Caco-2 (cell line): ENCODE measurements at places on chromosomes 1 and 21. TPM values are rescaled to one million over a fixed set of nuclear protein-coding genes. Genes with fewer than 3 reads are reported as not detected.

- no peak for DNase-seq
These were observed 24.1 kb downstream of the MROH9 start for GRCh38 chr1:170959385-170959784.

DNA sequence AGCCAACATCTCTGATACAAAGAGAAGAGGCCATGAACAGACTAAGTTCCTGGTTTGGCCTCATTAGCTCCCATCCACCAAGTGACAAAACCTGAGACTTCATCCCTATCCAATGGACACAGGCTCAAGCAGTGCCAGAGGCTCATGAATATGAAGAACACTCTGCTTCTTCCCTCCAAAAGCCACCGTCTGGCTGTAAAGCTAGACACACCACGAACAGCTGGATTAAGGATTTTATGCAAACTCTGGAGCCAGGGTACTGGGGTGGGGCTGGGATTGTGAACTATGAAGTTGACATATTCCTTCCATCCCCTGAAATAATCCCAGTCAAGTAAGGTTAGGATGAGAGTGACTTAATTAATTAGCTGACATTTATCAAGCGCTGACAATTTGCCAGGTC, 139.4 kb downstream of the CSMD2 start:
- DNase-seq = no peak

GRCh38 chr21:42609811-42610210, 43.6 kb upstream of the PDE9A start:
- DNase-seq = peak; percentile 45

DNA sequence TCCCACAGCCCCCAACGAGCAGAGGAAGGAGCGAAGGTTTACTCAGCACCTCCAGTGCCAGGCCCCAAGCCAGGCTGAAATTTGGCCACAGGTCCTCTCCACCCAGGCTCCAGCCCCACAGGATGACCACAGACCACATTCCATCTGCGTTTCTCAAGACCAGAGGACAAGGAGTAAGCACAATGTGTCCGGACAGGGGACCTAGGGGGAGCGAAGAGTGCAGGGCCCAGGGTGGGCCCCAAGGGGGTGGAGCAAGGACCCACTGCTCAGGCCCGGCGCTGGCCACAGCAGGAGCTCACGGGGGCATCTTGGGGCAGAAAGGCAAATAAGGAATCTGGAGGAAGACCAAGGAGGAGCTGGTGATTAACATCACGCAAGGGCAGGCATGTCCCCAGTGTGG, 100.5 kb downstream of the NPHP4 start:
- DNase-seq = no peak

DNA sequence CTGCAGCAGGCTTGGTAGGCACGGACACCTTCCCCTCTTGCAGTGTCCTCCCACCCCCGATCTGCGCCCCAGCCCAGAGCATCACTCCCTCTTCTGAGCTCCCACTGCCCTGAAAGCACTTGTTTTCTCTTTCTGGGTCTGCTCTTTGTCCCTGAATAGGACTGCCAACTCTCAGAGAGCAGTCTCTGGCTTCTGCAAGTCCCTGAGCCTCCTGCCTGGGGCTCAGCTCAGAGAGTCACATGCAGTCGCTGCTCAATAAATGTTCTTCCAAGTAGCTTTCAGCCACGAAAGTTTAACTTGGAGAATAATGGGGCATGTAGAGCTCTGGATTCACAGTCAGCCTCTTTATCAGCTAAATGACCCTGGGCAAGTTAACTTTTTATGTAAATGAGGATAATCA, 205.6 kb downstream of the HIVEP3 start:
- DNase-seq = no peak

OR2T29 gene
- not detected in 2 replicates for total RNA-seq

- no peak for DNase-seq
These were observed 452.7 kb downstream of the NUF2 start for GRCh38 chr1:163774401-163774945.

DNA sequence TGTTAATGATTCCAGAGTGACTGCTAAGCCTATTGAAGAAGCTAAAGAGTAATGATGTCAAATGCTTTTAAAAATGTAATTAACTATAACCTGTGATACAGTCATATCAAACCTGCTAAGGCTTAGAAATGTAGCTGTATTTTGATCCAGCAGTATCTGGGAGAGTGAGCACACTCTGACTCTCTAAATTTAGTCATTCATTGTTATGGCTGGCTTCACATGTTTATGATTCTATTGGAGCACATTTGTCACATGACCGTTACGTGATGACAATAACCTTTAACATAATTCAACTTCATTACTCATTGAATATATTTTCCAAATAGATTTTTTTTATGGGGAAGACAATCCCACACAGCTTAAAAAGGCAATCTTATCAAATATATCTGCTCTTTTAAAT, 587.1 kb downstream of the LMO4 start:
- no peak for DNase-seq

CRB1 gene
- not detected in 2 replicates for total RNA-seq

DNA sequence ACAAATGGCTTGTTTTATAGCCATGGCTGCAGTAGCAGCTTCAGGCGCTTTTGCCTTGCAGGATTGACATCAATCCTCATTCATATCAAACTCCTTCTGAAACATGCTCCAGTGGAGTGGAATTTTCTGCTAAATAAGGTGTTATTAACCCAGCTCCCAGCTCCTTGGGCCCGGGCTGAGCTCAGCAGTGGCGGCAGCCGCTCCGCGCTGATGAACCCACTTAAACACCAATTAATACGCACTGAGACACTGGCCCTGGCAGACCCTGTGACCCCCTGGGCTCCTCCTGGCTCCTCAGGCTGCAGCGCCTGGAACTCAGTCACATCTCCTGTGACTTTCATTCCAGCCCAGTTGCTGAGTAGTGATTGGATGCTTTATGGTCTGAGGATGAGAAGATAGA, 137.4 kb upstream of the GRIK3 start:
- DNase-seq = no peak

SH2D5 gene
- 2.8 and 3.5 TPM in 2 replicates for total RNA-seq

- no peak for DNase-seq
These were observed 143.9 kb upstream of the KLHDC7A start for GRCh38 chr1:18336801-18337200.

GRCh38 chr1:109761227-109762038, 2.3 kb downstream of the EPS8L3 start:
- DNase-seq = no peak

FAM151A gene
- total RNA-seq = 21.4 and 22.3 TPM in 2 replicates

DNA sequence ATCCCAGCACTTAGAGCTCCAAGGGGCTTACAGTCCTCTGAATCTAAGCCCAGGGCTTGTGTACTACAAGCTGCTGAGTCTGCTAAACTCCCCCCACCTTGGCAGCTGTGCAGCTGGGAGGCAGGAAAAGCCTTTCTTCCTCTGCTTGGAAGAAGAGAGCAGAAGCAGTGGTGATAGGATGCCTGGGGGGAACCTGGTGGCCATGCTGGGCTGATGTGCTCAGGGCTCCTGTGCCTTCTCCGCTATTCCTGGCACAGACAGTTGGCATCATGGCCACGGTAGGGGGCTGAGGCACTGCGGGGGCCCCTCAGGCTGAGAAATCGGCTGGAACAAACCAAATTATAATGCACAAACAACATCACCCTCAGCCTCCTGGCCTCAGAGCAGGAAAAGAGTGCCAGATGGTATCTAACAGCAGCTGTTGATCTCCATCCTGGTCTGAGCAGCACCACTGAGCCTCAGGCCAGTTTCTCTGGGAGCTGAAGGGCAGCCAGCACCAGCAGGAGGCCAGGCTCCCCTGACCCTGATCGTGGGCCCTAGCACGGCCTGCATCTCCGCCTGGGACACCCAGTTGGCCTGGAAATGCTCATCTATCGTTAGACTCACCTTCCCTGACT, 35.8 kb downstream of the ECE1 start:
- no peak for DNase-seq

PRAMEF7 gene
- total RNA-seq = not detected in 2 replicates

CLDN17 gene
- not detected in 2 replicates for total RNA-seq

DNA sequence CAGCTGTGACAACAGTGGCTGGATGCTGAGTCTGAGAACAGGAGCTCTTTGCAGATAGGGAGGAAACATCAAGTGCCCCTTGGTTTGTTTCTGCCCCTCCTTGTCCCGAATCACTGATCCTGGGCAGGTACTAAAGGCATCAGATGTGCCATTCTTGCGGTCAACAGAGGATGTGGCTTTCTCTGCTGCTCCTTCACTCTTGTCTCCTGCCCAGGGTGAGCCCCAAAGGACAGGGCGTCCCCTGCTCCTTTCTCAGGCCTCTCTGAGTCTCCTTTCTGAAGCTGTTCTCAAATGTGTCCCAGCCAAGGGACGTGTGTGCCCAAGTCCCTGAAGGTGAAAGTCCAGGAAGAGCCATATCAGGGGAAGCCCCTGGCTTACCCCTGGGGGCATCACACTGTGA, 31.7 kb downstream of the SLC37A1 start:
- DNase-seq = no peak

- no peak for DNase-seq
These were observed 68.0 kb downstream of the SYT2 start for GRCh38 chr1:202642212-202642611.

DNA sequence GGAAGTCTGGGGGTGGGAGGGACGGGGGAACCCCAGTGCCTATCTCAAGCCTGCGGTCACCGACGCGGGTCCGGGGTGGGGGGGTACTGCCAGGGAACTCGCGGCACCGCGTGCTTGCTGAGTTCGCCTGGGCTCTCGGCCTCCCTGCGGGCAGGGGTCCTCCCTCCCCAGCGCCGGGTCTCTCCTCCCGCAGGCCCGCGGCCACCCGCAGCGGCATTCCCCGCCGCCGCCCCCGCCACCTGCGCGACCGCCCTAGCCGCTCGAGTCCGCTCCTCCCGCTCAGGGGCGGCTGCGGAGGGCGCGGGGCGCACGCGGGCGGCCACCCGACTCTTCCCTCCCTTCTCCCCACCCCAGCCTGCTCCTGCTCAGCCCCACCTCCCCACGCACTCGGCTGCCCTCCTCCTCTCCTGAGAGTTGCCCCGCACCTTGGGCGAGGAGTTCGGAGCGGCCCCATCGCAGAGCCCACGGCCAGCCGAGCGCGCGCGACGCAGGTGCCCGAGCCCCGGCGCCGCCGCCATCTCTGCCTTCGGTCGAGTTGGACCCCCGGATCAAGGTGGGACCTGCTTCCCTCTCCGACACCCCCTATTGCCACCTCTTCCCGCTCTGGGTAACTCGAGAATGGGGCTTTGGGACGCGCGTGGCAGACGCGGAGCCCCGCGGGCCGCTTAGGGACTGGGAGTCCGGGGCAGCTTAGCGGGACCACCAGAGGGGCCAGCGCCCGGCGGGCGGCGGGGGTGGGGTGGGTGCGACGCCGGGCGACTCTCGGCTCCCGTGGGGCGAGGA, 105.0 kb downstream of the LEPR start:
- DNase-seq = no peak

FCRL6 gene
- not detected in 2 replicates for total RNA-seq

COL16A1 gene
- total RNA-seq = 0.44 and 0.50 TPM in 2 replicates

- no peak for DNase-seq
These were observed 121.5 kb upstream of the KRTAP19-8 start for GRCh38 chr21:31159808-31160207.

DNA sequence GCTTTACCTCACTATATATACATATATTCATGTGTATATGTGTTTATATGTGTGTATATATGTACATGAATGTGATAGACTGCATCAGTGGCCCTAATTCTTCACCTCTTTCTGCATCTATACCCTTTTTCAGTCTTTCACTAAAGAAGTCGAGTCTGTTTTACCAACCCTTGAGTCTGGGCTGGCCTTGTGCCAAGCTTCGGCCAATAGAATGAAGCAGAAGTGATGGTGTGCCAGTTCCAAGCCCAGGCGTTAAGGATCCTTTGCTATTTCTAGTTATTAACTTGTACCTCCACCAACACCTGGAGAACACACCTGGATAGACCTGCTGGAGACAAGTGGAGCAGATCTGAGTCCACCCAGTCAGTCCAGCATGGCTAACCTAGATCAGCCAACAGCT, 61.6 kb upstream of the PPM1J start:
- no peak for DNase-seq

RPE65 gene
- total RNA-seq = not detected in 2 replicates

GRCh38 chr1:205228093-205228521, 361 bp downstream of the TMCC2 start:
- DNase-seq = no peak

DNA sequence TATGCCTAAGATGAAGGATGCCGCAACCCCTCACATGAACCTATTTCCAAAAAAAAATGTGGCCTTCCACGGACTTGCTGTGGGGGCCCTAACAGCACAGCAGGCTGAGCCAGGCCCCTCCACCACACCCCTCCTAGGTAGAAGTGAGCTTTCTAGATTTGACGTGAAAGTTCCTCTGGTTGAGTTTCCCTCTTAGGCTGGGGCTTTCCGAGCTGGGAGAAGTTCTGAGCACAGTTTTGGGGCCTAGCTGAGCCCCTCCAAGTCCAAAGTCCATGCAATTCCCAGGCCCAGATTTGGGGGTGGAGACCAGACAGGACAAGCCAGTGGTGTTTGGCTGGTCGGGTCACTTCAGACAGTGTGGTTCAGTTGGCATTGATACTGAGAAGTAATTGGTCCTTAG, 13.8 kb upstream of the PHLDA3 start:
- no peak for DNase-seq

- no peak for DNase-seq
These were observed 148.8 kb upstream of the CAMK1G start for GRCh38 chr1:209434631-209435217.

SPATC1L gene
- total RNA-seq = 3.1 and 4.6 TPM in 2 replicates

- no peak for DNase-seq
These were observed 10.4 kb downstream of the RNF19B start for GRCh38 chr1:32954168-32954567.

TRIM67 gene
- 0.54 and 0.58 TPM in 2 replicates for total RNA-seq

- DNase-seq = no peak
These were observed 3.2 kb downstream of the SH2D5 start for GRCh38 chr1:20729155-20729931.

SFN gene
- 21.4 and 22.1 TPM in 2 replicates for total RNA-seq

- peak; percentile 96 for DNase-seq
These were observed at the start of gene IPP for GRCh38 chr1:45750298-45751038. IPP (minus strand) TSS chr1:45750653; CDS start chr1:45746411, 4,242 bp downstream.

CATSPERE gene
- total RNA-seq = 0.14 and 0.79 TPM in 2 replicates

DNASE2B gene
- total RNA-seq = not detected in 2 replicates

DNA sequence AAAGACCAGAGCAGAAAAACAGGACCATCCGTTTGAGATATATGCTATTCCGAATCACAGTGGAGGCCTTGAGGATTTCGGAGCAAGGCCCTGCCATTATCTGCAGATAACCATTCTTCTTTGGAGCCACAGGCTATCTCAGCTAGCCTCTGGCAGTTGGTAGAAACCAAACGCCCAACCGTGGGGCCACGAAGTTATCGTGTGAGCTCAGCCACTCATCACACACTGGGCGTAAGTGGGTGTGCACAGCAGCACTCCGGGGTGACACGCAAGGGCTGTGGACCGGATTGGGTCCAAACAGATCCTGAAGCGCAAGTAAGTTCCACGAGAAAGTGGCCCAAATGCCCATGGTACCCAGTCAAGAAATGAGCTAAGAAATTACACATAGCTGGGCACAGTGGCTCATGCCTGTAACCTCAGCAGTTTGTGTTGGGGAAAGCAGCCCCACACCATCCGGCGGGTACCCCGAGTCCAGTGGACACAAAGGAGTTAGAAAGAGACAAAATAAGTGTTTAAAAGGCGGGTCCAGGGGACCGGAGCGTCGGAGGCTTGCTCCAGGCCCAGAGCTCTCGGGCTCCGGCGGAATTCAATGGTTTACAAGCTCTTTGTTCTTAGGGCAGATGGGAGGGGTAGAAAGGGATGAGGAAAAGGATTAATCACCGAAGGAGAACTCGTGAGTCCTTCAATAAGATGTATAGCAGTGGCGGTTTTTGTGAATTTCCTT, 130.6 kb downstream of the LIPI start:
- no peak for DNase-seq

GRCh38 chr1:165645654-165646366, 14.8 kb downstream of the MGST3 start:
- no peak for DNase-seq

TPM3 gene
- 681 and 698 TPM in 2 replicates for total RNA-seq
